Activated naive CD4-positive, alpha-beta T cell treated with anti-CD3 and anti-CD28 coated beads for 36 hours (primary cell): ENCODE measurements at places on chromosomes 6 and 20. TPM values are rescaled to one million over a fixed set of nuclear protein-coding genes. Genes with fewer than 3 reads are reported as not detected.

GRCh38 chr20:32506721-32507120, 78.4 kb downstream of the NOL4L start:
- DNase-seq, result no peak

Gene CST2
- not detected for total RNA-seq

- DNase-seq, result no peak
These were observed 41.7 kb downstream of the EZR start for GRCh38 chr6:158777510-158777909.

GRCh38 chr20:17967521-17968365, 851 bp downstream of the SNX5 start:
- peak; percentile 41 for DNase-seq

DNA sequence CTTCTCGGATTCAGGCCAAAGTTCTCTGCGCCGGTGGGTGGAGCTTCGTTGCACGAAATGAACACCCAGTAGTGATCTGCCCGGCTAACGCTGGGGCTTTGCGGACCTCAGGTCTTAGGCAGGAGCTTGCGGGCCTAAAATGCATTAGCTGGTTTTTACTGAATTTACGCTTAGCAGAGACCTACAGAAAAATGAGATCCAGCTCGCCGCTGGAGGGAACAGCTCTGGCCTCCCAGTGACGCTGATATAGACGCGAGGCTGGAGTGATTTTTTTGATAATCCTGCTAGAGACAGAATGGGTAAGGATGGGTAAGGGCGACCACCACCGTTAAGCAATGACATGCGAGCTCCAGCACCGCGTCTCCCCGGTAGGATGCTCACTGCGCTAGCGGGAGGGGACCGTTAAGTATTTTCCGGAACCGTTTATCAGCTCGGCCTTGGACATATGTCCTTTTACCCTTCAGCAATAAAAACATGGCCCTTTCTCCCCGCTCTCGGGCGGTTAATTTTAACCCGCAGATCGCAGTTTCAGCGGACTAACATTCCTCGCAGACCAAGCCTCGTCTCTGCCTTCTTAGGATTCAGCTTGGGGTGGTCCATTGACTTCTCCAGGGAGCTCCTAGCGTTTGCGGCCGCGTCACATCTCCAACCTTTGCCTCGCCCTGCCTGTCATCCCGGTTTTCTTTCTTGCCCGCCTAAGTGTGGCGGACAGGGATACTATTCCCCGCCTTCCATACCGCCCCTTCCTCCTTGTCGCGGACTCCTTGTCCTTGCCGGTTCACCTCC, 109.3 kb downstream of the GPX5 start:
- DNase-seq, result peak; percentile 12

DNA sequence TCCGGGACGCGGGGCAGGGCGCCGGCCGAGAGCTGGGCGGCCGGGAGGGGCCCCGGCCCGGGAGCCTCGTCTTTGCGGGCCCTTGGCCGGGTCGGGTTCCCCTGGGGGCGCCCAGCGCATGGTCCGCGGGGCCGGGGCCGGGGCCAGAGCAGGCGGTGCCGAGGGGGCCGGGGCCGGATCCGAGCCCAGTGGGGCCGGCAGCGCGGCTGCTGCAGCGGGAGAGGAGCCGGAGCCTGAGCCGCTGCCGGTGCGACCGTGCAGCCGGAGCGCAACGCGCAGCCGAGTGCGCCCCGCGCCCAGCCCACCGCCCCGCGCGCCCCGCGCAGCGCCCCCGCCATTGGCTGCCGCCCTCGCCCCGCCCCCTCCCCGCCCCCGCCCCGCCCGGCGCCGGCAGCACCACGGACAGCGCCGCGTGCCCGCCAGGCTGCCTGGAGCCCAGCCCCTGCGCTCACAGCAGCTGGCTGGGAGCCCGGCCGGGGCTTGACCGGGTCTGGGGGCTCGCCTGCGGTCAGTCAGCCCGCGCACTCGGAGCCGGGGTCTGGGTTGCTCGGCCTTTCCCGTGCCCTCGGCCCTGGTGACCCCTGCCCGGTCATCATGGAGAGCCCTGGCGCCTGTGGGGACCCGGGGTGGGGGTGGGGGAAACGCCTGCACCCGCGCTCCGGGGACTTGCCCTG, at the start of gene HRH3:
TSS of gene HRH3 (minus strand) at position 287 of the 674 bp plus-strand sequence. CDS start 308 bp downstream, outside the sequence.
- DNase-seq, result peak; percentile 31

DNA sequence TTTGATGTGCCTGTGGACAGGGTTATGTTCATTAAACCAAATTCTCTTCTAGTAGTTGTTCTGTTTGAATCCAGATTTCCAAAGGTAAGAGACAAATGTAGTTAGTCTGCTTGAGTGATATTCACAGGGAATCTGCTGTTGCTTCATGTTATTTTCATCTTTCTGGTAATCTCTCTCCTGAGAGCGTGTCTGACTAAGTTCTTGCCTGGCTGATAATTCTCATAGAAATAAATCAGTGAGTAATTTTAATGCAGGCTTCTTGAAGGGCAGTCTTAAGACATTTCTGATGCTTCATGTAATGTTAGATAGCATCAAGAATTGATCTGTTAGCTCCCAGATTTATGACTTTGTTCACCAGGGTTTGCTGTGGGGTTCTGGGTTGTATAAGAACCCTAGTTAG, 54.2 kb downstream of the CTNNBL1 start:
- DNase-seq, result no peak

DNA sequence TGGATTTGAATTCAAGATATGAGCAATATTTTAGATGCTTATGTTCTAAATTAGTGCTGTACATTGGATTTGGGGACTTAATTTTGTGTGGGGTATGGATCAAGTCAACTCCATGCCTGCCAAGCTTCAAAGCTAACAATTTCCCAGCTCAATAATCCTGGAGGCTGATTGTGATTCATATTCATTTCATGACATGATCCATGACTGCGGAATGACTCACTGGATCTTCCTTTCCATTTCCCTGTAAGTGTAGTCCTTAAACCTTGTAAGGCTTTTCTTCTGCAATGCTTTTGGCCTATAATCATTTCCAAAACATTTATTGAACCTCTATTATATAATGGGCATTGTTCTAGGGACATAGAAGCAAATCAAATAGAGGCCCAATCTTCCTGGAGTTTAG, 44.7 kb upstream of the CCN2 start:
- DNase-seq, result no peak

Gene KCNK17
- total RNA-seq, result not detected

DNA sequence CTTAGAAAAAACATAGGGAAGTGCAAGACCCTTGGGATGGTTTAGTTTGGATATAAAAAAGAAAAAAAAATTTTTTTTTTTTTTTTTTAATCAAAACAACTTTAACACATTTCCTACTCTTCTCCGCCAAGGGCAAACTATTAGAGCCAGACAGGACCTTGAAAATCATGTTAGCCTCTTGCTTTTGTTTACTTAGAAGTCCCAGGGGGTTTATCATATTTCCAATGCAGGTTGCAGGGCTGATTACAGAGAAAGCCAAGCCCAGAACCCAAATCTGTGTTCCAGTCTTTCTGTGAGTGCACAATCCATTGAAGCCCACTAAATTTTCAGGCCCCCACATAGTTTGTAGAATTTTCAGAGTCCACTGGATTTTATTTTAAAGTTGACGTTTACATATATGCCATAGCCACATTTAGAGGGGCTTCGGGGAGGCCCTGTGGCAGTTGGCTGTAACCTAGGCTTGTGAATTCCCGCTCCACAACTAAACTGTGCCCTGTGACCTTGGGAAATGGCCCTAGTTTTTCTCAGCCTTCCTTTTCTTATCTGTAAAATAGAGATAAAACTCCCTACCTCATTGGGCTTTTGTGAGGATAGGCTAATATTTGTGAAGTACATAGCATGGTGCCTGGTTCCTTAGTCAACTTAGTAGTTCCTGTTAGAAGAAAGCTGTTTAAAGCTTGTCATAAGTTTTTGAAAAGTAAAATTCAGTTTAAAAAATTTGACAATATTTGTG, 55.7 kb downstream of the NCOA7 start:
- no peak for DNase-seq

DNA sequence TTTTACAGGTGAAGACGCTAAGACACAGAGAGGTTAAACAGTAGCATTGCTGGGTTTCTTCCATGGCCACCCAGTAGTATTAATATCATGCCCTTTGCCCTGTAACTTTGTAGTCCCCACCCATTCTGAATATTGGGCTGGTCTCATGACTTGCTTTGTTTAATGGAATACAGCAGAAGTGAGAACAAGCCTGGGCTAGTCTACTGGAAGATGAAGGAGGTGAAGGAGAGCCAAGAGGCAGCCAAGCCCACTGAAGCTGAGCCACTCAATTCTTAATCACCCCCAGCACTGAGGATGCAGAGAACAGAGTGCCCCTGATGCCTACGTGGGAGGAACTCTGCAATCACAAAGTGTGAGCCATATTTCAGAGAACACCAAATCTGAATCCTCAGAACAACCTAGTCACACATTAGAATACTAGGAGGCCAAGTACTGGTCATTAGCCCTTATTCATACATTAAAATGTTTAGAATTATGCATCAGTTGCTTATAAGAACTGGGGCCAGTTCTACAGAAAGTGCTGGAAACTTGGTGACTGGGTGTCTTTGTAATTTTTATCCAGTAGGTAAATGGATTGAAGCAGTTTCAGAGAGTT, 270.1 kb upstream of the PRND start:
- DNase-seq, result no peak

Gene RPL7L1
- 99.0 TPM for total RNA-seq

Gene ME1
- total RNA-seq, result not detected

DNA sequence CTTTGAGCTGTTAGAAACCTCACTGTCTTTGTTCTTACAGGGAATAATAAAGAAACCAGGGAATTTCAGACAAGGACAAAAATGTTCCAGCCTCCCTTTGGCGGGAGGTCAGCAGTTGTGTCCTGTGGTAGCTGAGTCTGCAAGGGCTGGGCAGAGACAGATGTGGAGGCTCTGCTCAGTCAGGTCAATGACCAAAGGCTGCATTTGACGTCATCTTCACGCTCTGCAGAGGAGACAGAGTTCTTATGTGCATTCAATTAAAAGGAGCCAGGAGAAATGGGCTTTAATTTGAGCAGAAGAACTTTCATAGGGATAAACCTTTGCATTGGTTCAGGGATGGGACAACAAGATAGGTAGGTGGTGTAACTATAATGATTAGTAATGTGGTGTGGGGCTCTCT, 45.1 kb upstream of the FOXA2 start:
- DNase-seq, result no peak

Gene CST5
- not detected for total RNA-seq

- no peak for DNase-seq
These were observed 108.3 kb downstream of the UBE3D start for GRCh38 chr6:82957171-82957867.

Gene IL17F
- 3.3 TPM for total RNA-seq

- DNase-seq, result no peak
These were observed 257.3 kb downstream of the ATXN1 start for GRCh38 chr6:16503970-16504415.

DNA sequence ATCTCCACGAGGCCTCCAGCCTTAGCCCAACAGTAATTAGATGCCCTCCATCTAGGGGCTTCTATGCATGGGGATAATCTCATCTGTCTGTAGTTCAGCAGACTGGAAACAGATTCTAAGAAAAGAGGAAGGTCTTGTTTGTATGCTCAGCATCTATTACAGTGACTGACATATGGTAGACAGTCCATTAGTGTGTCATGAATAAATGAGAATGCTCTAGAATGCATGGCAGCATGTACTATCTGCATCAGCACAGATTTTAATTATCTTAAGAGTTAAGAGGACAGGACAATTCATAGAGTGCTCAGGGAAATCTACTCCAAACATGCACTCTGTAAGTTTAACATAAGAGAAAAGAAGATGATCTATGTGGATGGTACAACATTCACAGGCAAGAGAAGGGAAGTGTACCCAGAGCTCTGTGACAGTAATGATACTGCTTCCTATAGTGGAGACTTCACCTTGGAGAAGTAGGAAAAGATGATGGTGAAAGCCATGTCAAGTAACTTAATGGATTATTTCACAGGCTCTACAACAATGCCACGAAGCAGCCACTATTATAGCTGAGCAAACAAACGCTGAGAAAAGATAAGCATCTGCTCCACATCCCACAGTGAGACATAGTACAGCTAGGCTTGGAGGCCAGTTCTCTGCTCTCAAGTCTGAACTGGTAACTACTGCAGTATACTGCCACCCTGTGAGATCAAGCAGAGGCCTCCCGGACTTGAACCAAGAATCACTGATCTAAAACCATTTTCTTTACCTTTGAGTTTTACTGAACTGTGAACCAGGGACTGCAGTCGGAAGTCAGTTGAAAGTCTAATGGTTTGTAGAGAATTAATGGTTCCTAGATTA, 309.2 kb upstream of the SPTLC3 start:
- no peak for DNase-seq
